ENCODE measurements at places on chromosomes 3 and 15.

GRCh38 chr15:34986326-34986725 is 1.8 kb downstream of the ZNF770 start:
- H3K4me3 ChIP-seq, result peak overlapping the region; percentile 95
- H3K4me1 ChIP-seq, result peaks cover 17% of the 10 kb centered on the region
- H3K27me3 ChIP-seq, result no peaks in the 10 kb centered on the region
- DNase-seq, result no peak
- H3K27ac ChIP-seq, result peak overlapping the region; percentile 98
- peaks cover 9% of the 10 kb centered on the region for H3K36me3 ChIP-seq

GRCh38 chr3:66492071-66492470 is 8.8 kb downstream of the LRIG1 start:
- peaks cover 52% of the 10 kb centered on the region for H3K4me1 ChIP-seq
- H3K27me3 ChIP-seq, result peaks cover 8% of the 10 kb centered on the region
- no peaks in the 10 kb centered on the region for H3K36me3 ChIP-seq
- no peak for DNase-seq

DNA sequence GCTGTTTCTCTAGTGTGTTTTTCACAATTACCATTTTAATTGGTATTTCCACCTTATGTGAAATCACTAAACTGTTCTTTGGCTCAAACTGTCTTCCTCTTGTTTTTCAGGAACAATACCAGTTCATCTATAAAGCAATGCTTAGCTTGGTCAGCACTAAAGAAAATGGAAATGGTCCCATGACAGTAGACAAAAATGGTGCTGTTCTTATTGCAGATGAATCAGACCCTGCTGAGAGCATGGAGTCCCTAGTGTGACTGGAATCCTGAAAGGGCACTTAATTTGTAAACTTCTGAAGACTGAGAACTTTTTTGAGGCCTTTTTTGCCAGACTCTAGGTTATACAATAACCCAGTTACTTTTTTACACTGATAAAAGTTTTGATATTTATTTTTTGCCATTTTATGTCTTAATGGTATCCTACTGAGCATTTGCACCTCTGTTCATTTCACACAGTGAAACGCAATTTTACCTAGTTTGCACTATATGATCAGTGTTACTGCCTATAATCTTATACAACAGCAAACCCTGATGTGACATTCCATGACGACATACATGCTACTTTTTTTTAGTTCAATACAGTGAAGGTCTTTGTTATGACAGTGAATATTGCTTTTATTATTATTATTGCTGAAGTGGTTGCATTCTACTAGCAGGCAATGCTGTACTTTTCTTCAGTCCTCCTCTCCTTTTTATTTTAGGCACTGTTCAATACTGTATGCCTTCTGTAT is 80.1 kb downstream of the FEZF2 start:
- H3K27ac ChIP-seq, result no peak overlapping the region
- no peaks in the 10 kb centered on the region for H3K4me1 ChIP-seq

GRCh38 chr3:74722211-74722610 is 107.8 kb upstream of the CNTN3 start:
- H3K27ac ChIP-seq, result no peak overlapping the region
- no peaks in the 10 kb centered on the region for H3K27me3 ChIP-seq
- no peak for DNase-seq

DNA sequence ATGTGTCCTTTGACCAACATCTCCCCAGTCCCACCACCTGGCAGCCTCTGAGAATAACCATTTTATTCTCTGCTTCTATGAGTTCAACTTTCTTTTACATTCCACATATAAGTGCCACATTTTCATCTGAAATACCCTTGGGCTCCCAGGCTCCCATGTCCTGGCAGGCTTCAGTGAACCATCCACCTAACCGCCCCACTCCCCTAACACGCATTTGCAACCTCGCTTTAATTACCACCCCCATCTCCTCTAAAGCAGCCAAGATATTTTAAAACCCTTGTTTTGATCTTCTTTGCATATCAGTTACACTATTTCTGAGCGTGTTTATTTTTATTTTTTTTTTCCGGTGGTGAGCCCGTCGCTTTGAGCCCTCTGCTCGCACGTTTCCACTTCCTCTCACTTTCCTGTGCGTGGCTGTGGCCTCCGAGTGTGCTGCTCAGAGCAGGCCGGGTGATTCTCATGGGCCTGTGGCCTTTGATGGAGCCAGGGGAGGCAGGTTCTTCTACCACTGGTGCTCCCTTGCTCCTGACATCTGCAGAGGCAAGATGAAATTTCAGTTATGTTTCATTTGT is 195.4 kb upstream of the LPP start:
- DNase-seq, result peak; percentile 76
- peaks cover 37% of the 10 kb centered on the region for H3K4me1 ChIP-seq
- no peaks in the 10 kb centered on the region for H3K27me3 ChIP-seq
- peak overlapping the region; percentile 69 for H3K4me3 ChIP-seq

DNA sequence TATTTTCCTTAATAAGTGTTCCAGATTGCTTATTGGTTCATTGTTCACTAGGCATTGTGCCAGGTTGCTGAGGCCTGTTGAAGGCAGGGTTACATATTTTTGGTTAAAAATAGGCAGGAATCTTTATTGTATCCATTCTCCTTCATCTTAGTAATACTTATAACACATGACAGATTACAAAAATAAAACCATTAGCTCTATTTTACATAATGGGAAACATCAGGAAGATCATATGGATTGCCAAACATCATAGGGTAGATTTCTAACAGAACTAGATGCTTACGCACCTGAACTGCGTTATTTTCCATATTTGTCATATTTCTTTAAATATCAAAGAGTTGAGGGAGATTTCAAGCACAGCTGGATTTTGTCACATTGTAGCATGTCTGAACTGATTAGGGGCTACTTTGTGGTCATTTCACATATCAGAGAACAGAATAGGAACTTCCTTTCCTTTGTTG is 462.9 kb upstream of the SGO1 start:
- no peak overlapping the region for H3K4me3 ChIP-seq
- H3K36me3 ChIP-seq, result peaks cover 5% of the 10 kb centered on the region
- H3K27ac ChIP-seq, result no peak overlapping the region
- no peaks in the 10 kb centered on the region for H3K27me3 ChIP-seq

GRCh38 chr3:11662392-11662990 is 18.8 kb upstream of the VGLL4 start:
- H3K27me3 ChIP-seq, result no peaks in the 10 kb centered on the region
- no peaks in the 10 kb centered on the region for H3K4me1 ChIP-seq
- no peak overlapping the region for H3K4me3 ChIP-seq
- DNase-seq, result no peak
- no peak overlapping the region for H3K27ac ChIP-seq

GRCh38 chr3:32395496-32395895 is 3.8 kb downstream of the CMTM7 start:
- H3K36me3 ChIP-seq, result no peaks in the 10 kb centered on the region
- H3K4me3 ChIP-seq, result peak overlapping the region; percentile 21
- no peak for DNase-seq

GRCh38 chr3:180306155-180306554 is 269.4 kb upstream of the PEX5L start:
- no peaks in the 10 kb centered on the region for H3K36me3 ChIP-seq
- no peak for DNase-seq
- no peaks in the 10 kb centered on the region for H3K27me3 ChIP-seq
- H3K27ac ChIP-seq, result no peak overlapping the region
- no peaks in the 10 kb centered on the region for H3K4me1 ChIP-seq

DNA sequence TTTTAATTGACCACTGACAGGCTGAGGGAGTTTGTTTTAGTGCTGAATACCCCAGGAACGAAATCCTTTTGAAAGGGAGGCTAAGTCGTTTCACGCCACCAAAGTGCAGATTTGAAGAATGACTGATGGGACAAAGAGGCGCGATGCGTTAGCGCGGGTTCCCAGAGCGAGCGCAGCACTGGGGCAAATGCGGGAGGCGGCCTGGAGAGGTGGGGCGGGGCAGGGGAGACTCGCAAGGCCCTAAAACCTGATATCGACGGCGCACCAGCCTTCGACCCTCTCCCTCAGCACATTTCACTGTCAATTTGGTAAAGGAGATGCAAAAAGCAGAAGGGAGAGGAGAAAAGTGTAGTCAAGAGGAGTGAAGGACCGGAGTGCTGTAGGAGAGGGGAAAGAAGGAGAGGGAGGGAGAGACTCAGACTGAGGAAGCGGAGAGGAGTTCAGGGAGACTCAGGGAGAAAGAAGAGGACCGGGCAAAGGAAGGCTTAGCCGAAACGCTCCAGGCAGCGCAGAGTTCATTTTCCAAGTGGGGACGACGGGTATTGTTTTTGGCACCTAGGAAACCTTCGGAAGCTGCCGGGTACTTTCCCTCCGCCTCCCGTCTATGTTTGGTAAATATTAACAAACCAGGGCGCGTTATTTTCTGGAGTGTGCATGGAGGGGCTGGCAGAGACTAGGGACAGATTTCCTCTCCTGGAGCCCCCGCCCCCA is 3.8 kb upstream of the FOXB1 start:
- DNase-seq, result no peak
- no peak overlapping the region for H3K27ac ChIP-seq
- no peak overlapping the region for H3K4me3 ChIP-seq
- peaks cover 22% of the 10 kb centered on the region for H3K4me1 ChIP-seq
- peaks cover 14% of the 10 kb centered on the region for H3K36me3 ChIP-seq
- H3K27me3 ChIP-seq, result peaks cover 66% of the 10 kb centered on the region

- no peak overlapping the region for H3K4me3 ChIP-seq
- no peak overlapping the region for H3K27ac ChIP-seq
- no peaks in the 10 kb centered on the region for H3K36me3 ChIP-seq
- DNase-seq, result no peak
- H3K4me1 ChIP-seq, result no peaks in the 10 kb centered on the region
- H3K27me3 ChIP-seq, result peaks cover 7% of the 10 kb centered on the region
Observed at GRCh38 chr15:38709196-38709595, 144.6 kb upstream of the RASGRP1 start.

DNA sequence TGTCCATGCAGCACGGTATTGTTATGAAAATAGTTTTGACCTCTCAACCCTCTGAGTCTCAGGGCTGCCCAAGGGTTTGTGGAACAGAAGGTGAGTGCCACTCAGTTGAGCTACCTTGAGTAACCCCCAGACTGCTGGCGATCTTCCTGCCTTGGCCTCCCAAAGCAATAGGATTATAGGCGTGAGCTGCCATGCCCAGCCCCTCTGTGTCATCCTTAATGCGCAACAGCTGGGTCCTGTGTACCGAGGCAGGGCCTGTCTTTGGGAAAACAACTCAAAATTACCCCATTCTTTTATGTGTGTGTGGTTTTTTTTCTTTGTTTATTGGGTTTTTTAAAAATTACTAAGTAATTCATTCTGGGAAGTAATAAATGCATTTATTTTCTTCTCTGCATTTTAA is 78.3 kb upstream of the TPM1 start:
- no peak overlapping the region for H3K27ac ChIP-seq
- H3K4me1 ChIP-seq, result no peaks in the 10 kb centered on the region
- peaks cover 6% of the 10 kb centered on the region for H3K27me3 ChIP-seq

DNA sequence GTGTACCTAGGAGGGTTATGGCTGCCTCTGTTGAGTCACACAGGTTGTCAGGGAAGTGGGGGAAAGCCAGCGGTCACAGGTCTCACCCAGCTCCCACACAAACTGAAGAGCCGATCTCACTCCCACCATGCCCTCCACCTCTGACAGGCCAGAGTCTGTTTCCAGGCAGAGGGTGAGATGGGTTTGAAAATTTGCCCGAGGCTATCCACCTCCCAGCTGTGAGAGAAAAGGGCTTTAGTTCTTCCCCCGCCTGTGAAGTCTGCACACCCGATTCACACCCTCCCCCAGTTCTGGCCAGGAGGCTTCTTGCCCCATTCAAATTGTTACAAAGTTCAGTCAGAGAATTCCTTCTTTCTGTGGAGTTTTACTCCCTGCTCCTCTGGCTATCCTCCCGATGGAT is 446.9 kb downstream of the EDEM1 start:
- H3K4me3 ChIP-seq, result no peak overlapping the region
- no peaks in the 10 kb centered on the region for H3K27me3 ChIP-seq
- DNase-seq, result no peak
- H3K4me1 ChIP-seq, result no peaks in the 10 kb centered on the region

GRCh38 chr3:171380711-171381425 is 79.3 kb downstream of the TNIK start:
- no peak overlapping the region for H3K27ac ChIP-seq
- H3K36me3 ChIP-seq, result no peaks in the 10 kb centered on the region
- no peak for DNase-seq
- H3K4me1 ChIP-seq, result peaks cover 47% of the 10 kb centered on the region
- H3K4me3 ChIP-seq, result no peak overlapping the region

DNA sequence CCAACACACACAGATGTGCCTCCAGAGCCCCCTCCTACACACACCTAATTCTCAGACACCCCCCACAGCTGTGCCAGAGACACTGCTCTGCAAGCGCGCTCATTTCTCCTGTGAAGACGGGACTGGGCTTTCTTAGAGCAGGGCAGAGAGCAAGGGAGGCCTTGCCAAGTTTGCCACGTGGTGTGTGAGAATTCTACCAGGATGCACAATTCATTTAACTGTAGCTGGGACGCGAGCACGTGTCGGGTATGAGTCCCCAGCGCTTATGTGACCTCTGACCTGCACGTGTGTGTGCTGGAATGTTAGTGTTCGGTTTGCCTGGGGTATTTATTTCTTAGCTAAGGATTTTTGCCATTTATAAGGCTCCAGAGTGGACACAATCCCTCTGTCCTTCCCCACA is 37.0 kb downstream of the FEM1B start:
- no peaks in the 10 kb centered on the region for H3K36me3 ChIP-seq
- no peak overlapping the region for H3K4me3 ChIP-seq
- no peak overlapping the region for H3K27ac ChIP-seq
- no peaks in the 10 kb centered on the region for H3K4me1 ChIP-seq
- peaks cover 3% of the 10 kb centered on the region for H3K27me3 ChIP-seq
- DNase-seq, result peak; percentile 26

- peak overlapping the region; percentile 94 for H3K27ac ChIP-seq
- peak overlapping the region; percentile 99 for H3K4me3 ChIP-seq
- H3K27me3 ChIP-seq, result peaks cover 3% of the 10 kb centered on the region
- DNase-seq, result peak; percentile 65
- peaks cover 5% of the 10 kb centered on the region for H3K36me3 ChIP-seq
Observed at GRCh38 chr3:42803414-42804105, 730 bp downstream of the HIGD1A start.

DNA sequence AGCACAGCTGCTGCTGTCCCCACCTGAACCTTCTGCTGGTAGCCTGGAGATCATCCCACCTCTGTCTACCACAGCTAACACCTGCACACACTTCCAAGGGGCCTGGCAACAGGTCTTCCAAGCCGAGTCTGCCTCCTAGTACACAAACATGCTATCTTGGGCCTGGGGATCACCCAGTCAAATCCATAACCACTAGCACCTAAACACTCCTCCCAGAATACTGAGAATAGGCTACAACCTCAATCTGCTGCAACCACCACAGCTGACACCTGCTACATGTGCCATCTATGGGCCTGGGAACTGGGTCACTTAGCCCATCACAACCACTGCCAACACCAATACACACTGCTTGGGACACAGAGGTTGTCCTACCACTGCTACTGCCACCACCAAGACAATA is 362.8 kb upstream of the ARPP21 start:
- H3K4me3 ChIP-seq, result no peak overlapping the region
- no peak for DNase-seq
- H3K27me3 ChIP-seq, result no peaks in the 10 kb centered on the region

GRCh38 chr15:60548101-60548500 is 69.2 kb upstream of the ICE2 start:
- peak; percentile 72 for DNase-seq
- peak overlapping the region; percentile 93 for H3K27ac ChIP-seq
- peaks cover 28% of the 10 kb centered on the region for H3K36me3 ChIP-seq
- H3K4me3 ChIP-seq, result peak overlapping the region; percentile 88
- H3K27me3 ChIP-seq, result no peaks in the 10 kb centered on the region
